ENCODE measurements at places on chromosomes 3 and 15.

GRCh38 chr3:186790261-186790981 is 7.0 kb downstream of the EIF4A2 start:
- no peak for DNase-seq

- DNase-seq: no peak
These were observed 27.0 kb downstream of the OPA1 start for GRCh38 chr3:193620057-193620456.

DNA sequence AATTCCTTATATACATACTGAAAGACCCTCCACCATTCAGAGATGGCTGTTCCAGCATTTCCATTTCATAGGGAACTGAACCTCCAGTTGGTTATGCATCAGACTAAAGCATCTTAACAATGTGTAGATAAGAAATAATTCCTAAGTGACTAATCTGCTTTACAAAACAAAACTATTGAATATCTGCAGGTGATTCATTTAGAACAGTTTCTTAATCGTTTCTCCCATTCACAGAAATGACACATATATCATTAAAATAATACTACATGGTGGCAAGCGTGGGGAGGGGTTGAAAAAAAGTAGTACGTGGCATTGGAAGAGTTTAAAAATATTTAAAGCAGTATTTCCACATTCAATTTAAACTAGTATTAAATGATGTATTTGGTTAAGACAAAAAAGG is 19.5 kb downstream of the COPS2 start:
- DNase-seq: no peak

DNA sequence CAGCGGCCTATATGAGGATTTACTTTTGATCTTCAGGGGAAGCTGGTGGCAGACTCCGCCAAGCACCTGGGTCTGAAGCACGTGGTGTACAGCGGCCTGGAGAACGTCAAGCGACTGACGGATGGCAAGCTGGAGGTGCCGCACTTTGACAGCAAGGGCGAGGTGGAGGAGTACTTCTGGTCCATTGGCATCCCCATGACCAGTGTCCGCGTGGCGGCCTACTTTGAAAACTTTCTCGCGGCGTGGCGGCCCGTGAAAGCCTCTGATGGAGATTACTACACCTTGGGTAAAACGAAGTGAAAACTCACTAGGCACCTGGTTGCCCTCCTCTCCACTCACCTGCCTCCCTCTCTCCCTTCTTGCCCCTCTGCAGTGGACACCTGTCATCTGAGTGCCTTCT is 33.8 kb upstream of the TRA2B start:
- no peak for DNase-seq

DNA sequence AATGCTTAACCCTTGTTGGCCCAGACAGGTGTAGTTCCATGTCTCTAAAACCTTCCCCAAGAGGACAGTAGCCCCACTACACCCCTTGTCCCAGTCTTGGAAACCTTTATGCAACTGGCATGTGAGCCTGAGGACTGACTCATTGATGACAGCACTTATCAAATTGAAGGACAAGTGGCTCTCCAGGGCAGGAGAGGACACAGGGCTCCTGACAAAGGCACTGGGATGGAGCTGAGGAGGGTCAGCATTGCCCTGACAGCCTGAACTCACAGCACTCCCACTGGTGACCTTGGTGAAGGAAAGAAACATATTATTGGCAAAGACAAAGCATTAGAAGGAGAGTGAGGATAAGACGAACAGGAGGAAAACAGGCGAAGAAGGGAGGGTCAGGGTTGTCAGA is 139.9 kb downstream of the EPHB1 start:
- DNase-seq: no peak

DNA sequence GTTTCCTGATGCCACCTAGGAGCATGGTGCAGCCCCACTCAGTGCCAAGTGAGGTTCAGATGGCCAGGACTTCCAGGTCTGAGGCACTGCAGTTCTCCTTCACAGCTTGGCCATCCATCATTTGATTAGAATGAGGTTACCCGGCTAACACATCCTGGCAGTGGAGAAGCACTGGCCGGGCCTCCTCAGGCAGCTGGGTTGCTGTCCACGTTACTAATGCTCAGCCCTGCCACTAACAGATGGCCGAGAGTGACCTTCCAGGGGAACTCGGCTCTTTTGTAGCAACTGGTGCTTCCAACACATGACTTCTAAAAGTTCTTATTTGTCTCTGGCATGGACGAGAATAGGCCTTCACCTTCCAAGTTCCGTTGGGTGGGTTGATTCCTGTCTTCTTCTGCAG is 204.6 kb upstream of the CFAP20DC start:
- DNase-seq: no peak
